ENCODE measurements at places on chromosomes 13 and 19.

DNA sequence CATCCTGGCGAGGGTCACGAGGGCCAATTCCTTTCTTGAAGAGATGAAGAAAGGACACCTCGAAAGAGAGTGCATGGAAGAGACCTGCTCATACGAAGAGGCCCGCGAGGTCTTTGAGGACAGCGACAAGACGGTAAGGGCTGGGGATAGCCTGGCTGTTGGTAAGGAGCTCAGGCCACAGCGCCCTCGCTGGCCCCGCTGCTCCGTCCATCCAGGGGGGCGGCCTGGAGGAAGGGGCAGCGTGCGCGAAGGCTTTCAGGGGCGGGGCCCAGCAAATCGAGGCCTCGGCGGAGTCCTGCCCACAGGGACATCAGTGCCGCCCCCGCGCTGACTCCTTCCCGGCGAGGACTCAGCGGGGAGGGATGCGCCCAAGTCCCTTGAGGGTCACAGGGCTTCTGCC lies 6.9 kb downstream of the F10 start:
- DNase-seq: no peak

- DNase-seq: no peak
Observed at GRCh38 chr19:16336571-16336970, 11.9 kb downstream of the KLF2 start.

DNA sequence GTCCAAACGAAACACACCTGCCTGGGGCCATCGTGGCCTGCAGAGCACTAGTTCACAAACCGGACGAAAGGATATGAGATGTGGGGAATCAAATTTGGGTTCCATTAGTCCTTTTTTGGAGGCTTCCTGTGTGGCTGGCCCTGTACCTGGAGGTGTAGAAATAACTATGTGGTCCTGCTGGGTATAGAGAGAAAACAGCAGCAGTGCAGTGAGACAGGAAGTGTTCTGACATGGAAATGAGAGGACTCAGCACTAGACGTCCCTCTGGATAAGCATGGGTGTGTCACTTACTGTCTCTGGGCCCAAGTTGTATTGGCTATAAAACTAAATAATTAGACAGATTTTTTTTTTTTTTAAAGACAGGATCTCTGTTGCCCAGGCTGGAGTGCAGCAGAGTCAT lies 12.3 kb downstream of the KDELR1 start:
- DNase-seq: no peak

DNA sequence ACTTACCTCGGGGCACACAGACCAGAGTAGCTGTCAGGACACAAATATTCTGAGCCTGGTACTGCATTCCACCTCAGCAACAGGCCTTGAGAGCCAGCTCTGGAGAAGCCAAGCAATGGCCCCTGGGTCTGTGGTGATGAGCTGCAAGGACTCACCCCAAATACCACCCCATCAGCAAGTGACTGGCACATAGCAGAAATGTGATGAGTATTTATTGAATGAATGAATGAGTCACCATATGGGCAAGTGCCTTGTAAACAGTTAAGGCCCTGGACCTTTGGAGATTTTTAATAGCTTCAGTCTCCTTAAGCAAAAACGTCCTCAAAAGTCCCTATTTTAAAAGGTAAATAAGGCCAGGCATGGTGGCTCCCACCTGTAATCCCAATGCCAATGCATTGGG lies 18.2 kb downstream of the GSX1 start:
- no peak for DNase-seq

GRCh38 chr19:58401840-58402421 lies 6.5 kb downstream of the RNF225 start:
- DNase-seq: no peak

GRCh38 chr13:80196756-80197155 lies 144.2 kb downstream of the SPRY2 start:
- no peak for DNase-seq

GRCh38 chr19:14497228-14497921 lies 1.4 kb upstream of the GIPC1 start:
- DNase-seq: no peak

DNA sequence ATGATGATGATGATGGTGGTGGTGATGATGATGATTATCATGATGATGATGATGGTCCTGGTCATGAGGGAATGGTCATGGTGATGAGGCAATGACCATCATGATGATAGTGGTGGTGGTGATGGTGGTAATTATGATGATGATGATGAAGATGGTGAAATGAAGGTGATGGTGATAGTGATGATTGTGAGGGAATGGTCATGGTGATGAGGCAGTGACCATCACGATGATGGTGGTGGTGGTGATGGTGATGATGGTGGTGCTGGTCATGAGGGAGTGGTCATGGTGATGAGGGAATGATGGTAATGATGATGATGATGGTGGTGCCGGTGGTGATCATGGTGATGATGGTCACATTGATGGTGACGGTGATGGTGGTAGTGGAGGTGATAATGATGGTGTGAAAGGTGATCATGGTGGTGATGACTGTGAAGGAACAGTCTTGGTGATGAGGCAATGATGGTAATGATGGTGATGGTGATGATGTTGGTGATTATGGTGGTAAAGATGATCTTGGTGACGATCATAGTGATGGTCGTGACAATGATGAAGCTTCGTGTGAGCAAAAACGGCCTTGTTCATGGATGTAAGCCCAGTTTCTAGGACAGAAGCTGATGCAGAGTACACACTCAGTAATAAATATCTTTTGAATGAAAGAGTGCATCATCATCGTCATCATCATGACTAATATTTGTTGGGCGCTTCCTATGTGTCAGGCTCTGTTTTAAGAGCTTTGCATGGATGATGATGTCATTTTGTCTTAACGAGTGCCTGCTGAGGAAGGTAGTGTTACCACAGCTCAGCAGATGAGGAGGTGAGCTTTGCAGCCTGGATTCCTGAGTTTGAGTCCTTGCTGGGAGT lies 17.3 kb downstream of the SBK2 start:
- no peak for DNase-seq

GRCh38 chr19:29893606-29894284 lies 48.3 kb upstream of the URI1 start:
- no peak for DNase-seq

DNA sequence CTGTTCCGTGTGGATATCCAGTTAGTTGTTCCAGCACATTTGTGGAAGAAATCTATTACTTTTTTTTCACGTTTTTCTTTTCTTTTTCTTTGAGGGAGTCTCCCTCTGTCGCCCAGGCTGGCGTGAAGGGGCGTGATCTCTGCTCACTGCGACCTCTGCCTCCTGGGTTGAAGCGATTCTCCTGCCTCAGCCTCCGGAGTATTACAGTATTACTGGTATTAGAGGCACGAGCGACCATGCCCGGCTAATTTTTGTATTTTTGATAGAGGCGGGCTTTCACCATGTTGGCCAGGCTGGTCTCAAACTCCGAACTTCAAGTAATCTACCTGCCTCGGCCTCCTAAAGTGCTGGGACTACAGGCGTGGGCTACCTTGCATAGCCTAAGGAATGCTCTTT lies 43.6 kb downstream of the ZNF611 start:
- no peak for DNase-seq

DNA sequence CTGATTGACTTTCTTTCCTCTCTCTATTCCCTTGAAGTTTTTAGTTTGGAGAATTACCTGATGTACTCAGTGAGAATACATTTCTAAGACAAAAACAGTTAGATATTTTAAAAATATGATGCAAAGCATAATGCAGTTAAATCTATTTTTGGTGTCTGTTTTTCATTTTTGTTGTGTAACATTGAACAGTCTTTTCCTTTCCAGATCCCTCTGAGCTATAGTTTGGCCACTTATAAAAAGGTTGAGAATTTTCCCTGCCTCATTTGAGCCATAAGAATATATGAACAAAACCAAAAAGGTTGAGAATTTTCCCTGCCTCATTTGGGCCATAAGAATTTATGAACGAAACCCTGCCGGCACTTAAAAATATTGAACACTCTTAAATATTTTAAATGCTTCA lies 57.0 kb upstream of the IPO5 start:
- DNase-seq: no peak

All from frontal cortex (tissue), 4 donors.